PC-9 (cell line): ENCODE measurements at places on chromosomes 11 and 22. TPM values are rescaled to one million over a fixed set of nuclear protein-coding genes. Genes with fewer than 3 reads are reported as not detected.

PNPLA5 gene
- total RNA-seq, result not detected in 2 replicates

CDC42BPG gene
- total RNA-seq, result 31.3 and 33.8 TPM in 2 replicates

CAPN5 gene
- total RNA-seq, result 9.9 and 10.5 TPM in 2 replicates

OR6X1 gene
- not detected in 2 replicates for total RNA-seq

TRIM68 gene
- 4.6 and 6.5 TPM in 2 replicates for total RNA-seq

TRPC6 gene
- not detected in 2 replicates for total RNA-seq

C11orf42 gene
- not detected in 2 replicates for total RNA-seq

PEX26 gene
- 30.0 and 36.2 TPM in 2 replicates for total RNA-seq

CTNND1 gene
- total RNA-seq, result 340 and 413 TPM in 2 replicates

TESMIN gene
- 23.9 and 43.3 TPM in 2 replicates for total RNA-seq

GRM5 gene
- total RNA-seq, result 0.05 TPM in 1 of 2 replicates, not detected in the other

ALG9 gene
- total RNA-seq, result 19.1 and 27.8 TPM in 2 replicates

C11orf87 gene
- total RNA-seq, result not detected in 2 replicates

KRTAP5-1 gene
- not detected in 2 replicates for total RNA-seq

MAPK8IP2 gene
- total RNA-seq, result 0.79 and 0.88 TPM in 2 replicates

JAML gene
- not detected in 2 replicates for total RNA-seq

SCARF2 gene
- 0.52 and 1.7 TPM in 2 replicates for total RNA-seq

LRFN4 gene
- 13.8 and 26.6 TPM in 2 replicates for total RNA-seq

PATE2 gene
- total RNA-seq, result 1.3 TPM in 2 replicates

OR5P2 gene
- 1.3 and 2.5 TPM in 2 replicates for total RNA-seq

KIF18A gene
- 22.9 and 31.1 TPM in 2 replicates for total RNA-seq

CDC42EP2 gene
- 17.8 and 20.8 TPM in 2 replicates for total RNA-seq

MLC1 gene
- not detected in 2 replicates for total RNA-seq
